ENCODE measurements at places on chromosomes 2 and 18.

GRCh38 chr2:138335036-138335435 lies 166.5 kb upstream of the SPOPL start:
- DNase-seq = no peak

GRCh38 chr2:159035790-159036411 lies 67.5 kb downstream of the TANC1 start:
- DNase-seq = no peak

DNA sequence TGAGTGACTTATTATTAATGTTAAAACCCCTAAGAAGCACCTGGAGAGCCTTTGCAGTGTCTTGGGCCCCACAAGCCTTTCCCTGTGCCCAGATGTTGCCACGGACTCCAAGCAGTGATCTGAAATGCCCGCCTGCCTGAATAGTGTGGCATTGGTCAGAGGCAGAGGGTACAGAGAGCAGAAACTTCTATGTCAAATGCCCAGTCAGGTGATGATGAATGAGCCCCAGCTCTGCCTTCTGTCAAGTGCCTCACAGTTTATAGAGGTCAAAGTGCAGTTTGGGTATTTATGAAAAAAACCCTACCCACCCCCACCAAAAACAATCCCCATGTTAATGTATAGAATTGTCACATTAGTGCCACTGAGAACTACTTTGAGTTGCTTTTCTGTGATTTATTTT lies 170.0 kb upstream of the SIX3 start:
- DNase-seq = no peak

GRCh38 chr18:52518086-52518485 lies 178.1 kb downstream of the DCC start:
- DNase-seq = no peak

- DNase-seq = no peak
These were observed 230.7 kb downstream of the TMX3 start for GRCh38 chr18:68484241-68484640.

DNA sequence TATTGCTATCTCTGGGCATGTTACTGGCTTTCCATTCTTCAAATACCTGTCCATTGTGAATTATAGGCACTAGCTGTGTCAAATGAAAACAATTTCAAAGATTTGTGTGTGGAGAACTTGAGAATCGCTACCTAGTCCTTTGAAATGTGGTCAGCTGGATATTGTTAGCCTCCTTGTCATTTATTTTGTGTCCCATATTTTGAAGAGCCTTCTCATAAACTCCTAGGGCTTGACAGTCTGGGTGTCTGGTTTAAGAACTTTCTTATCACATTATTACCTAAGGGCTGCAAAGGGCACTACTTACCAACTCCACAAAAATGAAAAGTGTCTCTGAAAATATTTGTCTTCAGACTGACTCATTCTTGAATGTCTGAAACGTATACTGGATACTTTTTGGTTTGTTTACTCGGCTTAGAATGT lies 50.2 kb downstream of the COL4A3 start:
- no peak for DNase-seq

GRCh38 chr2:233380132-233380895 lies 26.0 kb downstream of the DGKD start:
- no peak for DNase-seq

DNA sequence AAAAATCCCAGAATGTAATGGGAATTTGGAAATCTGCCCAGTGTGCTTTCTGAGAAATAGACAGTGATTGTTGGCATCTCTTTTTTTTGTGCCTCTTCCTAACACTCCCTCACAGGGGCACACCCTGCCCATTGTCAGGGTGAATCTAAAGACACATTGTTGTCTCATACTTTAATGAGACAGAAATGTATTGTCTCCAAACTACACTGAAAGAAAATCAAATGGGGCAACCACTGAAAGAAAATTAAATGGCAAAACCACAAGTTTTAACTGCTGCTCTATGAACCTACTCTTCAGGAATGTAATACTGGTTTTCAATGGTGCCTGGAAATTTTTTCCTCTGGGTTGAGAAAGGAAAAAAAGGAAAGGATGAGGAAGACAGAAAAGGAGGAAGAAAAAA lies 43.2 kb upstream of the GLS start:
- DNase-seq = no peak

GRCh38 chr18:67241299-67241698 lies 275.2 kb downstream of the DSEL start:
- DNase-seq = no peak

Measured in activated naive CD4-positive, alpha-beta T cell treated with Interleukin-2 at 50 U/mL for 16 hours (primary cell).